ENCODE measurements at places on chromosomes 2 and 18. TPM values are rescaled to one million over a fixed set of nuclear protein-coding genes. Genes with fewer than 3 reads are reported as not detected.

The SNED1 gene
- 64.0 TPM for polyA plus RNA-seq

The SPEG gene
- polyA plus RNA-seq: 21.5 TPM

The BOK gene
- 27.2 TPM for polyA plus RNA-seq

The CHAC2 gene
- polyA plus RNA-seq: 1.7 TPM

The SLC19A3 gene
- 32.5 TPM for polyA plus RNA-seq

The CEBPZ gene
- 81.2 TPM for polyA plus RNA-seq

The C2orf15 gene
- polyA plus RNA-seq: 8.2 TPM

Data from left lung (tissue), 14 donors.